ENCODE measurements at places on chromosomes 6 and 20.

DNA sequence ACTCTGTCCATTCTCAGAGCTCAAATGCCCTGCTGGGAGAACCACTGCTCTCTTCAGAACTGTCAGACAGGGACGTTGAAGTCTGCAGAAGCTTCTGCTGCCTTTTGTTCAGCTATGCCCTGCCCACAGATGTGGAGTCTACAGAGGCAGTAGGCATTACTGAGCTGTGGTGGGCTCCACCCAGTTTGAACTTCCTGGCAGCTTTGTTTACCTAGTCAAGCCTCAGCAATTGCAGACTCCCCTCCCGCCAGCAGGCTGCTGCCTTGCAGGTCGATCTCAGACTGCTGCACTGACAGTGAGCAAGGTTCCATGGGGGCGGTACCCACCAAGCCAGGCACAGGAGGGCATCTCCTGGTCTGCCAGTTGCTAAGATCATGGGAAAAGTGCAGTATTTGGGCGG, 21.8 kb upstream of the UFL1 start:
- no peak for DNase-seq

- DNase-seq, result no peak
Observed at GRCh38 chr20:43302936-43303335, 113.2 kb upstream of the PTPRT start.

DNA sequence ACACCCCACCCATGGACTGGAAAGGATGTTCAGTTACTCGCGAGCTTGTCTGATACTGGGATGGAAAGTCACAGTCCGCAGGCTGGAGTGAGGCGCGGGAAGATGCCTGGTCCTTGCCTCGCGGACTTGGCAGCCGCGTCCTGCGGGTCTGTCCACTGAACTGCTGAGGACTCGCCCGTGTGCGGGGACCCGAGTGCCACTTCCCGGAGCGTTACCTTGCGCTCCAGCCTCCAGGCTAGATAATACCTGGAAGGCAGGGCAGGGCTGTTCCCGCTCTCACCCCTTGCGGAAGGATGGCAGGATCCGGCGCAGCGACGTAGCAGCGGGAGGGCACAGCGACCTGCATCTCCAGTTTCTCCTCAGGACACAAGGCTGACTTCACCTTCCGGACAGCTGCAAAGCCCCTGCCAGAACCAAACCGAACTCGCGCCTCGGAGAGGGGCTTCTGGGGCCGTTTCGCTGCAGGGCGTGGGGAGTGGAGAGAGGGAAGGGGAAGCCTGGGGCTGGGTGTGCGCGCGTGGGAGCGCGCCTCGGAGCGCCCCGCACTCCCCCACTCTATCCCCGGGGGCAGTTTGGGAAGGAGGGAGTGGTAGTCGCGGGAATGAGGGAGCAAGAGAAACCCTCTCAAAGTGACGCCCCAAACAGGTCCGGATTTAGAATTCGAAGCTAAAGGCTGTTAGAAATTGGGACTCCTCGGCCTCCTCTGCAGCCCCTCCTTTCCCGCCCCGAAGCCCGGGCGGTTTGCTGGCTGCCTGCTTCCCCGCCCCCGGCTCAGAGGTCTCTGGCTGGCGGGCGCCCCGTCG, at the start of gene KCNQ5:
KCNQ5 (plus strand) TSS at position 774 of the 803 bp plus-strand sequence.
- no peak for DNase-seq

DNA sequence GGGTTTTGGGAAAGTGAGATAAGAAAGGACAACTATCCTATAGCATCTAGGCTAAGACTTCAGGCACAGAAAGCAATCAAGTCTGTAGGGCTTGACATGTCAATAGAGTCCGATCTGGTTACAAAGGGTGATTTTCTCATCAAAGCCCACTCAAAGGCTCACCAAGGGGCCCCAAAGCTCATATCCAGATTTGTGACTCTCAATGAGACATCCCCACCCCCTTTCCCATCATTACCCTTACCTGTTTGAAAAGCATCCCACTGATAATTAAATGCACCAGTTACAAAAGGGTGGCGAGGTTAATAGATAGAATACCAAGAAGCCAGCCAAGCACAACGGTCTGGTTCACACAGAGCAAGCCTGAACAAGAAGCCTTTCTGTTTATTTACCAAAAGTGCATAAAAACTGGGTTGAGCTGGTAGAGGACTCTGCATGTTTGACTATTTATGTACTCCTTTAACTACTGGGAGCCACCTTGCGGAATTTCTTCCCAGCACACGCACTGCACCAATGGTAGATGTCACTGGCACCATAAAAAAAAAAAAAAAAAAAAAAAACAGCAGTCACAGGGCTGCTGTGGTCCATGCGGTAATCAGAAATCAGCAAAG, 6.1 kb downstream of the JAG1 start:
- DNase-seq, result peak; percentile 63

GRCh38 chr20:19073584-19074218, 138.7 kb upstream of the SLC24A3 start:
- DNase-seq, result no peak

DNA sequence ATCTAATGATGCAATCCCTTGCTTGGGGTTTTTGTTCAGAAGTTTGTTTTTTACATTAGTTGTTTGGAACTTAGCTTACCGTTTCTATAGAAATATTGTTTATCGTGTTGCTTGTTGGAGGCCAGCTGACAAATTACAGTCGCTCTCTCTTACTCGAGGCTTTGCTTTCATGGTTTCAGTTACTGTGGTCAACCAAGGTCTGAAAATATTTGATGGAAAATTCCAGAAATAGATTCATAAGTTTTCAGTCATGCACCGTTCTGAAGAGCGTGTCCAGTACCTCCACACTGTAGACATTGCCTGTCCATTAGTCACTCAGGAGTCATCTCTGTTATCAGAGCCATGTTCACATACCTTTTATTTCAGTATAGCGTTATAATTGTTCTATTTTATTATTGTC, 47.9 kb downstream of the DEK start:
- DNase-seq, result peak; percentile 95

DNA sequence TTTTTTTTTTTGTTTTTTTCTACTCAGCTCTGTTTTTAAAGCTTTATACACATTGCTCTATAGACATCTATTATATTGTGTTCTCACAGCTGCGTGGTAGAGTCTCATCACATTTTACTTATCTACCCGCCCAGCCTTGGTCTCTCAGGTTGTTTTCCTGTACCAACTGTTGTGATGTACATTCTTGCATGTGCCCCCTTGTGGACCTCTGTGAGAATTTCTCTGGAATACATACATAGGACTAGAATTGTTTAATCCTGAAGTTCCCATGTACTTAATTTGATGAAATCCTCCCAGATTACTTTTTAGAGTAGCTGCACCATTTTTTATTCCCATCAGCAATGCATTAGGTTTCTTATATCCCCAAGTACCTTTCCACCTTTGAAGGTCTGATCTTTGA, 40.4 kb upstream of the TINAG start:
- no peak for DNase-seq

- DNase-seq, result no peak
Observed at GRCh38 chr6:105014448-105014847, 57.5 kb downstream of the LIN28B start.

DNA sequence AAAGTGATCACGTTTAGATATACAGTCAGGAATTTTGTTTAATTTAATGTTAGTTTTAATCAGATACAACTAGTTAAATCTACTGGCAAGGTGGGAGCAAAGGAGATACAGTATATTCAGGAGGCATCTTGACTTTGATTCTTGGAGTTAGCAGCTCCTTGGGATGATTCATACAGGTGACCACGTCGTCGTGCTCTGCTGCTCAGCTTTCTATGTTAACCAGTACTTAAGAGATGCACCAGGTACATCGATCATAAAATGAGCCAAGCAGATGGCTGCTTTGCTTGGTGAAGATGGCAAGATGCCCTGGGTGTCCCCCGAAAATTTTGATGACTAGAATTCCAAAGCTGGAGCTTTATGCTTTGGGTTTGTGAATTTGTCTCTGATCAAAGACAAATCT, 64.7 kb downstream of the TBC1D7 start:
- no peak for DNase-seq

DNA sequence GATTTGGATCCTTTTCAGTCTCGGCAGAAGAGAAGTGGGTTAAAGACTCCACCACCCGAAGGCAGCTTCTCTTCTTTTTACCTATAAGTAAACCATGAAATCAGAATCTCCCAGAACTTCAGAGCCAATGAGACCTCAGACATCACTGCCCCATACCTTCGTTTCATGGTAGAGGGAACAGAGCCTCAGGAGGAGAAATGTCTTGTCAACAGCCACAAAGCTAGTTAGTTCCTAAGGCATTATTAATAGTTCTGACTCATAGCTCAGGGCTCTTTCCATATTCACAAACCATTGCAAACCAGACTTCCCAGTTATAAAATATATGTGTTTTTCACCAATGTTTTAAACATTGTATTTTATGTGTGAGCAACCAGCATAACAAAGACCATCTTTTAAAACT, 118.7 kb upstream of the RIPOR2 start:
- DNase-seq, result peak; percentile 23

DNA sequence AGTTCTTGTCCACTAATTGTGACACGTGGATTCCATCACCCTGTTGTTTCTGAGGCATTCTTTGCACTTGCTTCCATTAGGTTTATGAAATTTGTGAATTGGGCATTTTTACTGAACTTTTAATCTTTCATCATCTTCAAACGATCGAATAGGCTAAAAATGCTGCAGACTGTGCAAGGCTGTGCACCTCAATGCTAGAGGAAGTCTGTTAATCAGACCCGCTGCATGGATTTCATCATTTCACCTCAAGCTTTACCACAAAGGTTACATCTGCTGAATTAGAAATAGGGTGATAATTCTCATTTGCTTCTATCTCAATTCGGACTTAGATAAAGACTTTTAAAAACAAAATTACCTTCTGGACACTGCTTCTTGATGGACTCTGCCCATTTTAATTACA, 27.8 kb upstream of the F13A1 start:
- no peak for DNase-seq

DNA sequence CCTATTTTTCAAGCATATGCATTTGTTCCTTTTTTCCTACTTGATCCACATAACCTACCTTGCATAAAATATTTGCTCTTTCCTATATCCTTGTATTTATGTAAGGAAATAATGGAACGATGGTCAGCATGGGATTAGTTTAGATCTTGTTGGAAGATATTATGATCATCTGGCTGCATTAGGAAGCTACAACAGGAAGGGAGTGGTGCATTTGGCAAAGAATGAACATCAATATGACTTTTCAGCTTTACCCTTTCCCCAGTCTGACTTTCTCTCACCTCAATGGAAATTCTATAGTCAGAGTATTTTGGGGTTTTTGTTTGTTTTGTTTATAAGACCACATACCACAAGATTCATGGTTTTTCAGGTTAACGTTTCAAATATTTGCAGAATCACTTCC, 66.0 kb downstream of the HS3ST5 start:
- DNase-seq, result no peak

DNA sequence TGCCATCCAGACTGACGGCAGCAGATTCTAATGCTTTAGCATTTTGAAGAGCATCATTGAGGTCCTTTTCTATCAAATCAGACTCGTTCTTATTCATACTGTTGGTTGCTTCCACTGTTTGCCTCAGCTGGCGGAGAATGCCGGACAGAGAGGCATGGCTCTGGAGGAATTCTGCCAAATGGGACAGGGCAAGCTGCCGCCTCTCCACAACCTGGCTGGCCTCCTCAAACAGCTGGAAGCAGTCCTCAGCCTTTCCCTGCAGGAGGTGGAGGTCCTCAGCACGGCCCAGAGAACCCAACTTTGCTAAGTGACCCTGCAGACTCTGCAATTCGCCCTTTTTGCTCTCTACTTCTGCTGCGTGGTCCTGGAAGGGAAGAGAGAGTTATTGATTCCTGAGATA, 220.5 kb downstream of the SYNE1 start:
- DNase-seq, result no peak

DNA sequence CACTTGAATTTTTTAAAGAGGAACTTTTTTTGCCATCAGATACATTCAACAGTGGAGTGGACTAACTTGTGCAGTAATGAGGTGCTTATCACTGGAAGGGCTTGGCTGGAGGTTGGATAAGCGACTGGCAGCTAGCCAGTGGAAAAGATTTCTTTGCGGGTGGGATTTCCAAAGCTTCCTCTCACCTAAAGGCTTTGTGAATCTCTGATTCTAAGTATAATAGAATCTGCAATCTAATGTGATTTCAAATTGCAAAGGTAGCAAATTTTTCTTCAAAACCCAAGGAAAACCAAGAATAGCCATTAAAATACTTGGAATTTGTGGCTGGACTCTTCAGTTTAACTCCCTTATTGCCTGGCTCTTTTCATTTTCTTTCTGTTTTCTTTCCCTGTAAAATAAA, 460.4 kb upstream of the MARCKS start:
- no peak for DNase-seq

GRCh38 chr6:167744681-167745669, 81.7 kb upstream of the AFDN start:
- DNase-seq, result no peak

- no peak for DNase-seq
Observed at GRCh38 chr6:5634525-5634924, 372.2 kb downstream of the NRN1 start.

- no peak for DNase-seq
Observed at GRCh38 chr6:92380803-92381601, 1038.4 kb downstream of the EPHA7 start.

DNA sequence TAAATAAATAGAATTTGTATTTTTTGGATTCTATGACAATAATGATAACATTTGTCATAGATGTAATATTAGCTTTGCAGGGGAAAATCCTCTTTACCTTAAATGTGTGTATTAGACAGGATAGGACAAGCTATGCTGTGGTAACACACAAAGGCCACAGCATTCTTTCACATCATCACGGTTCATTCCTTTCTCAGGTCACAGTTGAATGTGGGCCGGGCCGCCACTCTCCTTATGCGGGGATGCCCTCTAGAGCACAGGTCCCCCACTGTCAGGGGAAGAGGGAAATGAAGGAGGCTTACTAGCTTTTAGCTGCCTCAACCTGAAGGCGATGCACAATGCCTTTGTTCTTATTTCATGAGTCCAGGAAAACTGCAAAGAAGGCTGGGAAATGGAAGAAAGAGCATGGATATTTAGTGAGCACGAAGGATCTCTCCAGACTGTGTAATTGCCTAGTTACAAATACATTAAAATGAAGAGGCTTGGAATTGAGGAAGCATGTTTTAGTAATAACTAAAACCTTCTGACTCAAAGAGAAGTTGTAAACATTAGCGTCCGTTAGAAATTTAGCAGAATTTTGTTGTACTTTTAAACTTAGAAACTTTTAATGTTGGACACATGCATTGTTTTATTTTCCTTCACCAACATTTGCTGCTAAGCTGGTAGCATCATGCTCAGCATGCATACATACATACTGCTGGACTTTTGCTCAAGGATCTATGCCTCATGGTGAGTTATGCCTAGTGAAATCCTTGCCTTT, 248.9 kb upstream of the FOXQ1 start:
- DNase-seq, result no peak

DNA sequence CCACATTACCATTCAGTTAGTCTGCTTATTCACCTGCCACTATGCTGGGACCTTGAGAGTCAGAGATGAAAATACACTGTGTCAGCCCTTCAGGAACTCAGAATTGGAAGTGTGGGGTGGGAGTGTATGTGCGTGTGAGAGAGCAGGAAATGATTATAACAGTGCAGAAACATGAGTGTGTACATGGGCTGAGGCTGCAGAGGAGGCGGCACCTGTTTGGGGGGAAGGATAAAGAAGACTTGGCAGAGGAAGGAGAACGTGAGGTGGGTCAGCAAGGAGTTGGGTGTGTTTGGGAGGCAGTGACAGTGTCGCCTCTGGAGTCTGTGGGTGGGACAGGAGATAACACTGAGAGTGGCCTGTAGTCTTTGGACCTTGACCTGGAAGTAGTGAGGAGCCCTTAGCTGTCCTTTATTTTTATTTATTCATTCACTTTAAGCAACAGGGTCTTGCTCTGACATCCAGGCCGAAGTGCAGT, 3.1 kb downstream of the CHMP4B start:
- no peak for DNase-seq
